ENCODE measurements at places on chromosomes 1 and 21.

DNA sequence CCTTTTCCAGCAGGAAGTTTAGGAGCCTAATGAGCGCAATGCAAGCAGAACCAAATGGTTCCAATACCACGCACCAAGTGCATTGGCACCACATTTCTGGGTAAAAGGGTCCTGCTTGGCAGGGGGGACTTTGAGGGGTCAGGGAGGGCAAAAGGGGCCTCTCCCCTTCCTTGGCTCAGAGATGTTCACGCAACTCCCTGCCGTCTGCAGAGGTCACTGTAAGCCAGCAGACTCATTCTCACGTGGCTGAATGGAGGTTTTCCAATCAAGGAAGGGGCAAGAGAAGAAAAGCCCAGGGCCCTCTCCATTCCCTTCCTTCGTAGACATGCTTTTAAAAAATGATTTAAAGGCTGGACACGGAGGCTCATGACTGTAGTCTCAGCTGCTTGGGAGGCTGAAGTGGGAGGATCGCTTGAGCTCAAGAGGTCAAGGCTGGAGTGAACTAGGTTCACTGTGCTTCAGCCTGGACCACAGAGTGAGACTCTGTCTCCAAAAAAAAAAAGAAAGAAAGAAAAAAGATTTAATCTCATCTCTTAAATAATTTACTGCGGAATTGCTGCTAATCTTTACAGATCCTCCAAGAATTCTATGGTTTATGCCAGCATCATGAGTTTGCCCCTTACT, 80.3 kb downstream of the RUNX3 start:
- DNase-seq: no peak

GRCh38 chr1:15411593-15412137, 2.0 kb downstream of the EFHD2 start:
- DNase-seq: no peak

- no peak for DNase-seq
Observed at GRCh38 chr1:39081271-39082009, 55.3 kb downstream of the NDUFS5 start.

- no peak for DNase-seq
Observed at GRCh38 chr1:47616906-47617305, 179.1 kb downstream of the FOXD2 start.

- DNase-seq: no peak
Observed at GRCh38 chr1:159983681-159984080, 29.6 kb upstream of the SLAMF9 start.

DNA sequence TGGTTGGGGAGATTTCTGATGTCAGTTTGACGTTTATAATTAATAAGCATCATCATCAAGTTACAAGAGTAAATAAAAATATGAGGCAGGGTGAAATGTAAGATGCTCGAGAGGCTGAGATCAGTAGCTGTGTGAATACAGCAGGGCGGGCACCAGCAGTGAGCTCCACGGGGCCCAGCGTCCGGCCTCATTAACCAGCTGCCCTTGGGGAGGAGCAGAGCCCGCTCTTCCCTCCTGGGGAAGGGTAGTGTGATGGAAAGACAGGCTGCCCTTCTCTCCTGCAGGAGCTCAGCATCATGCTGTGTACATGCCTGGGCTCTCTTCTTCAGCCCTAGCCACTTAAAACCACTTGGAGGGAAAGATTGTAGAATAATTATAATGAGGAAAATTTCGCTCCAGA, 23.4 kb downstream of the PDE9A start:
- DNase-seq: no peak

DNA sequence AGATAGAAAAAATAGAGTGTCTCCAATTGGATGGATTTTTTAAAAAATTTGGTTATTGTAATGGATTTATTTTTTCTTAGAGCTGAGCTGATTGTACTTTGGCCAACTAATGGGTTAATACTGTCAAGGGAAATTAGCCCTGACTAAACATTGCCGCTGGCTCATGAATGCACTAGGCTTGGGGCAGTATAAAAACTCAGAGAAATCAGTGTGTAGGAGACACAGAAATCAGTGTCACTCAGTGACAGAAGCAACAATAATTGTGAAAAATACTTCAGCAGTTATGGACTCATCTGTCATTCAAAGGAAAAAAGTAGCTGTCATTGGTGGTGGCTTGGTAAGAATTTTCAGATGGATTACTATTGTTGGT, at the start of gene KMO:
KMO (plus strand) TSS at position 217 of the 370 bp plus-strand sequence; CDS start at position 284, 67 bp downstream.
- no peak for DNase-seq

GRCh38 chr1:225508538-225509375, 80.9 kb upstream of the LBR start:
- no peak for DNase-seq

- DNase-seq: no peak
Observed at GRCh38 chr1:172827301-172827700, 168.4 kb downstream of the FASLG start.

DNA sequence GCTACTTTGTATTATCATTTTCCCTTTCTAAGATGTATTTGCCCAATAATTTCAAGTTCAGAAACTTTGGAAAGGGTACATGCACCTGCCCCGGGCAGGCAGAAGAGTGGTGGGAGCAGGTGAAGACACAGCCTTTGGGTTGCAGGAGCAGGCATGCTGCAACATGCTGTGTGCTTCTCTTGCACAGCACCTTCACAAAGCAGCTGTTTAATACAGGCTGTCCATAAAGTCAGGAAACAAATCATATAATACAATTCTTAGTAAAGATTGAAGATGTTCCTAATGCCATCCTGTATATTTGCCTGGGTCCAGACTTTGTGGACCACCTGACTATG, 182.9 kb downstream of the ZNF281 start:
- no peak for DNase-seq

- DNase-seq: no peak
Observed at GRCh38 chr1:18118491-18118890, 10.9 kb downstream of the IGSF21 start.

DNA sequence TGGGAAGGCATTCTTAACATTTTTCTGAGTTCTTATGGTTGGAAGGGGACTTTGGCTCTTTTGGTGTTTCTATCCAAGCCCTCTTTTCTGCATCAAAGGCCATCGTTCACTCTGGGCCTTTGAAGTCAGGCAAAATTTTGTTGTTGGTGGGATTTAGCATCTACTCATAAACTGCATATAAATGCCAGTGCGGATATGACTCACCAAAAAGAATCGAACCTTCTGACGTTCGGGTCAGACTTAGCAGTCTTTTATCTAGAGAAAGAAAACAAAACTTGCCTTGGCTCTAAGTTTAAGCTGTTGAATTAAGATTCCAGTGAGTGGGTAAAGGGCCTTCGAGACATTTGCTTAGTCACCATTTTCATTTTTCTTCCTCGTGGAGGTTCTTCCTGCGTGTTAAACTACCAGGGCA, 51.4 kb downstream of the EVA1C start:
- no peak for DNase-seq
